CD4-positive, alpha-beta T cell treated with Interleukin-15 for 4 hours (primary cell): ENCODE measurements at places on chromosomes 2 and 18.

- DNase-seq, result no peak
Observed at GRCh38 chr18:49944663-49945062, 131.3 kb upstream of the ACAA2 start.

- DNase-seq, result no peak
Observed at GRCh38 chr2:45040786-45041185, 31.5 kb upstream of the SIX2 start.

DNA sequence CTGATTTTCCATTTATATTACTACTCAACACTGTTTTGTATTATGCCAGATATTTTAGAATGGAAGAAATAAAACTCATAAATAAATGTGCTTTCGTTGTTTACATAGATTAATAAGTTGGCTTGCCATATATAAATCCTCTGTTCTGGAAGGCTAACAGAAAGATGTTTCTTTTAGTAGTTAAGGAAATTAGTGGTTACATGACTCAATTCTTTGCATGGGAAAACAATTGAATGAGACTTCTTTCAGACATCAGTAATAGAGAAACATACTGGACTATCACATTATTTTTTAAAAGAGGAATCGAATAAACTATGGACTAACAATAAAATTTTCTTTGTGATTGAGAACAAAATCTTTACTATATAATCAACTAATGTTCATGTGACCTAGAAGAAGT is 336.5 kb downstream of the KCNS3 start:
- no peak for DNase-seq

- DNase-seq, result no peak
Observed at GRCh38 chr2:169285531-169286235, 76.7 kb downstream of the LRP2 start.

DNA sequence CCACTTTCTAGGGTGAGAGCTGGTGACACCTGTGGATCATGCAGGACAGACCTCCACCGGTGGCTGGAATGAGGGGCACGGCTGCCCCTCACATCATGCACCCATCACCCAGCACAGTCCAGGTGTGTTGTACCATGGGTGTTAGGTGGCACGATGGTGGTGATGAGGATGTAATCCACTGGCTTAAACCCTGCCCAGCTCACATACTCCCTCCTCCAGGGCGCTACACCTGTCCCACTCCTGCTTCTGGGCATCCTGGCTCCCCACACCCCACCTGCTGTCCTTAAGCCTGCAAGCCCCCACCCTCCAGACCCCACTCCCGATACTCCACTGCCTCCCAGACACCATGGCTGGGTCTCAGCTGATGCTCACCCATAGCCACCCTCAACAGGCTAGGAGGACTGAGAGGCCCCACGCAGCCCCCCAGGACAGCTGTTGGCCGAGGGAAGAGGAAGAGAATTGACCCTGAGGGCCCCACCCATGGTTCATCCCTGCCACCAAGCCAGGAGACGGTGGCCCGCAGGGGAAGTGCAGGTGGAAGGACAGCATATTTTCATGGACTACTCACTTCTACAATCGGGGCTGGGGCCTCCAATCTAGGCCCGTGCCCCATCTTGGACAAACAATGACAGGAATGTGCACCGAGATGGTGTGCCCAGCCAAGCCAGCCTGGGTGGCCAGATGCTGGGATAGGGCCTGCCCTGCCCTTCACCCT is 34.3 kb downstream of the MAL start:
- DNase-seq, result no peak

DNA sequence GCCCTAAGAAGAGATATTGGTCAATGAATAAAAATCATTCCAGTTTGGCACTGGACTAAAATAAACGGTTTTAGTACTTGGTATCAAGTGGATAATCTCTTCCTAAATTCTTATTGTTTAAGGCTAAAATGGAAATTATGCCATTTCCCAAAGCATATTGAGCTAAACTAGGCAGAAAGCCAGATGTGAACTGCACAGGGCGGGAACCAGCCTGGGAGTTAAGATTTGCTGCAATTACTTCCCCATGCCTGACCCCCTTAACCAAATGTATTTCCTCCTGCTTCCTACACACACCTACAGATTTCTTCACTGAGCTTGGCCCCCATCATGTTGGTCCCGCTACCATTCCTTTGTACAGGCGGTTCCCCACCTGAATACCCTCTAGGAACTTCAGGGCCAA is 12.2 kb downstream of the ZBTB7C start:
- DNase-seq, result no peak

- no peak for DNase-seq
Observed at GRCh38 chr2:117786520-117786919, 28.0 kb upstream of the DDX18 start.

DNA sequence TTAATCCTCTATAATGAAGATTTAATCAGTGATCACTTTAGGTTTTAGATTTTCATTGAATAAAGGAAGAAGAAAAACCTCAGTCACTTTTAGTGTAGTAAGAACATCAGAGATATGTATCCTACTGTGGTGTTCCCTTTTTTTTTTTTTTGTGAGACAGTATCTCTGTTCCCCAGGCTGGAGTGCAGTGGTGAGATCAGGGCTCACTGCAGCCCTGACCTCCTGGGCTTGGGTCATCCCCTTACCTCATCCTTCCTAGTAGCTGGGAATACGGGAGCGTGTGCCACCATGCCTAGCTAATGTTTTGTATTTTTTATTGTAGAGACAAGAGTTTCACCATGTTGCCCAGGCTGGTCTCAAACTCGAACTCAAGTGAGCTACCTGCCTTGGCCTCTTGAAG is 5.1 kb downstream of the SLC39A10 start:
- no peak for DNase-seq
